HCEC 1CT (cell line): ENCODE measurements at places on chromosomes 4 and X.

- no peak for DNase-seq
Observed at GRCh38 chr4:3802571-3803474, 36.6 kb downstream of the ADRA2C start.

GRCh38 chr4:41478518-41478917, 59.4 kb upstream of the LIMCH1 start:
- no peak for DNase-seq

GRCh38 chr4:144649646-144650045, 3.7 kb downstream of the HHIP start:
- no peak for DNase-seq

GRCh38 chr4:127400731-127401346, 231.9 kb upstream of the INTU start:
- peak; percentile 45 for DNase-seq

- peak; percentile 81 for DNase-seq
Observed at GRCh38 chr4:53098681-53099121, 236.6 kb downstream of the RASL11B start.

- DNase-seq = no peak
Observed at GRCh38 chr4:10441512-10441911, 15.7 kb downstream of the ZNF518B start.

- no peak for DNase-seq
Observed at GRCh38 chr4:81839347-81840042, 367.8 kb upstream of the RASGEF1B start.

GRCh38 chr4:81378386-81378785, 93.3 kb downstream of the RASGEF1B start:
- DNase-seq = no peak

- no peak for DNase-seq
Observed at GRCh38 chr4:189029976-189030504, 890.8 kb downstream of the TRIML1 start.

- DNase-seq = peak; percentile 35
Observed at GRCh38 chr4:139247241-139247640, 32.8 kb downstream of the MGARP start.

DNA sequence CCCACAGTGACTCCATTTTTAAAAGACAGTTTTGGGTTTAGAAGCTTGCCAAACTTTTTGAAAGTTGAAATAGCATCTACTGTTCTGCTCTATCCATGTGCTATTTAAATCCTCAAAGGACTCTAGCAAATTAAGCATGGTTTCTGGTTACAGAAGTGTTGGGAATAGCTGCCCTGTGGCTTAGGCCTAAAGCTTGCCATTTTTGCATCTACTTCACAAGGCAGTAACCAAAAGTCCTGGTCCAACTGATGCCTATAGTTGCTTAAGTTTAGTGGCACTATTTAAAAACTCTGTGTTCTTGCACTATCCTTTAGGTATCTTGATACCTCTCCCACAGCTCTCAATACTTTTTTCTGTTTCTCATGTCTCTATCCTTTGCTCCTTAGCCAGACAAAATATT, 251.0 kb upstream of the GPC4 start:
- DNase-seq = no peak

DNA sequence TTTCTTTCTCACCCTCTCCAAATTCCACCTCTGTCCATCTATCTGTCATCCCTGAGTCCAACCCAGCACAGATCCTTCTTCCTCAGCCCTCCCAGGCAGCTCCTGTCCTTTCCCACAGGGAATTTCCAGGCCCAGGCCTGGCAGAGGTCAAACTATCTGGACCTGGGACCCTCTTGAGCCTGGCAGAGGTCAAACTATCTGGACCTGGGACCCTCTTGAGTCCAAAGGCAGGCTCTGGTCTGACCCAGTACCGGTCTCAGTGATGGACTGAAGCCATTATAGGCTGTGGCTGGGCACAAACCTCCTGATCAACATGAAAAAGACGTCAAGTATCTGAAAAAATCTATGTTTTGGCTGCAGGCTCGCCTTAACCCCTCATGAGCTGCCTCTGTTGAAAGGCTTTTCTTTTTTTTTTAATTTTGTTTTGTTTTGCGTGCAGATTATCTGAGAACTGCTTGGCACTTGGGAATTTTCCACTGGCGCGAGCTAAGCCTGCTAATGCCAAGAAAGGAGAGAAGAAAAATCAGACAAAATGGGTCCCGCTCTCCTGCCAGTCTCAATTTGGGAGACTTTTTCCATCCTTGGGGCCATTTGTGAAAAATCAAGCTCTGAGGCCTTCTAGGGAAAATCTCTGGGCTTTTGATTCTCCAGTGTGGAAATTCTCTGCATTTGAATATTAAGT, 31.2 kb downstream of the MSX1 start:
- no peak for DNase-seq

DNA sequence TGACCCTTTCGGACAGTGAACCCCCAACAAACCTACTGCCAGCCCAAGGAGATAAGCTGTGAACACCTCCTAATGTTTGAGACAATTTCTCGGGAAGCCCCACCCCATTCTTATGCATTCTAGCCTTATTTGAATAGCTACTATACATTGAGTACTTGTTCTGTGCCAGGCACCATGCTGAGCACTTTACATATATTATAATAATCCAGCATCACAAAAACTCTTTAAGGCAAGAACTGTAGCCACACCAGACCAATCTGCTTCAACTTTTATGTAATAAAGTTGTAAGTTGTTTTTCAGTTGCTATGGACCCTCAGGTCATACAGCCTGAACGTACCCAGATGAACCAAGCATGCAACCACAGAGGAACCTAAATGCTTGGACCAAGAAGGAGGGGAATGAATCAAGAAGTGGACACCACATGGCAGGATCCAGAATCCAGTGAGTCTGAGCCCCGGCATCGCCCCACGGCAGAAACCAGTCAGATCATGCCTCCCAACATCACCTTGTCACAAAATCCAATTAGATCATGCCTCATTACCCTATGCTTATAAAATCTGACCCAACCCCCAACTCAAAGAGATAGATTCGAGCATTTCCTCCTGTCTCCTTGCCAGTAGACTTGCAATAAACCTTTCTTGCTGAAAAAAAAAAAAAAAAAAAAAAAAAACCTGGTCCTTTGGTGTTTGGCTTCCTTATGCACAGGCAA, 225.0 kb downstream of the QDPR start:
- DNase-seq = no peak

DNA sequence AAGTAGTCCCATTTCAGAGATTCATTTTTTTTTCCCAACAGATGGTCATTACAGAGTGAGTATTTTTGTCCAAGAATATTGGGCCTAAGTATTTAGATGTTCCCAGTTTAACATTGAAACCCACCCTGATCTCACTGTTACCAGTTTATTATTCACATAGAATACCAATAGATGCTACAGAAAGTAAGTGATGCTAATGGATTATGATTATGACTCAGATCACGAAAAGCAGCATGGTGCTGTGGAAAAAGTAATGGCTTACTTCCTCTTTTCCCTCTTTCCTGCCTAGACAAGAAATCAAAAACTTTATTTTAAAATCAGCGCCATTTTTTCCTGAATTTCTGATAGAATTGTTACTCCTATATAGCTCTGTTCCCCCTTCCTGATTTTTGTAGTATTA, 51.9 kb downstream of the GSPT2 start:
- DNase-seq = no peak

GRCh38 chr4:22969287-22969896, 276.7 kb downstream of the GBA3 start:
- no peak for DNase-seq

DNA sequence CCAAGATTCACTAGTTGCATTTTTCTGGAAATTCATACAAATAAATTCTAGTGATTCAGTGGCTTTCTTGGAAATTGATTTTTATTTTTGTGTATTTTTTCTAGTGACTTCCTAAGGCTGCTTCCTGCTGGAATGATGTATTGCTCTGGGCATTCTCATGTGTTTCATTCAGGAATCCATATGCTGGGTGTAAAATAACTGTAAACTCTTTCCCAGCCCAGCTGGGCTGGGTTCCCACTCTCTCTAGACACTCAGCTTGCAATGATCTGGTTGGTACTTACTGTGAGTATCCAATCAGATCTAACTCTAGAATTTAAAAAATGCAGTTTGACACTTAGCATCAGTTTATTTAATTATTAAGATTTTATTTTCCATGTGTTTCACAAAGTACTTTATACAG, 882.2 kb downstream of the STIM2 start:
- no peak for DNase-seq

GRCh38 chrX:83529950-83530349, 21.9 kb downstream of the POU3F4 start:
- DNase-seq = no peak

DNA sequence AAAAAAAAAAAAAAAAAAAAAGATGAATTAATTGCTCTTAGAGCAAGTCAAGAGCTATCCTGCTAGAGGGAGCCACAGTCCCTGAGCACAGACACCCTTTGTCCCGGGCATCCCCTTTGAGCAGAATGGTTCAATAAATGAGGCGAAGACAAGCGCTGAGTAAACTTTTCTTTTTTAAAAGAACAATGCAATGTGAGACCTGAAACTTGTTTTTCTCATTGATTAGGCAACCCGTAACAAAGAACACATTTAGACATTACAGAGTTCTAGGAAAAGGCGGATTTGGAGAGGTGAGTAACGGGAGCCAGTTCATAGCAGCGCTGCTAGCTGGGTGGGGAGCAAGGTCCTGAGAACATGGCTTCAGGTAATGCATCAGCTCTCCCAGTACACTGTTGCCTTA, 46.1 kb downstream of the GRK4 start:
- peak; percentile 4 for DNase-seq

- no peak for DNase-seq
Observed at GRCh38 chr4:70902577-70903290, 565 bp downstream of the MOB1B start.

- peak; percentile 5 for DNase-seq
Observed at GRCh38 chrX:30863974-30864373, 25.1 kb downstream of the TAB3 start.

DNA sequence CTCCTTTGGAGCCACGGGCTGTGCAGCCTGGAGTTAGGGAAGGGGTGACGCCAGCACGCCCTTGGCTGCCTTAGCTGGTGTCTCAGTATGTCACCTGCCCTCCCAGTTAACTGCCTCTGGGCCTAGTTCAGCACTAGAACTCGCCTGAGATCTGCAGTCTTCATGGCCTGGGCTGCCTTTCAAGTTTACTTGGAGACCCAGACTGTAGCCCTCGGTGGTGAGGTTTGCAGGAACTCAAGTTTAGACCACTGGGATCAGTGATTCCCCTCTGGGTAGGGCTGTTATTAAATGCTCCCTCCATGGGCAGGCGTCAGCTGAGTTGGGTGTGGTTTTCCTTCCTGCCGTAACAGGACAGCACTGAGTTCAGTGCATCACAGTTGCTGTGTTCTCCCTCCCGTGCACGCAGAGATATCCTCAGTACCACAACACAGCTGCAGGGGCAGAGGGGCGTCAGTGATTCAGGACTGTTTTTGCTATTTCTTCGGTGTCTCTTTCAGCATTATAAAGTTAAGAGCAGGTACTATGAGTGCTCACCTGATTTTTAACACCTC, 30.5 kb downstream of the PLAC8 start:
- DNase-seq = no peak

GRCh38 chrX:16240231-16240905, 73.1 kb downstream of the MAGEB17 start:
- no peak for DNase-seq

DNA sequence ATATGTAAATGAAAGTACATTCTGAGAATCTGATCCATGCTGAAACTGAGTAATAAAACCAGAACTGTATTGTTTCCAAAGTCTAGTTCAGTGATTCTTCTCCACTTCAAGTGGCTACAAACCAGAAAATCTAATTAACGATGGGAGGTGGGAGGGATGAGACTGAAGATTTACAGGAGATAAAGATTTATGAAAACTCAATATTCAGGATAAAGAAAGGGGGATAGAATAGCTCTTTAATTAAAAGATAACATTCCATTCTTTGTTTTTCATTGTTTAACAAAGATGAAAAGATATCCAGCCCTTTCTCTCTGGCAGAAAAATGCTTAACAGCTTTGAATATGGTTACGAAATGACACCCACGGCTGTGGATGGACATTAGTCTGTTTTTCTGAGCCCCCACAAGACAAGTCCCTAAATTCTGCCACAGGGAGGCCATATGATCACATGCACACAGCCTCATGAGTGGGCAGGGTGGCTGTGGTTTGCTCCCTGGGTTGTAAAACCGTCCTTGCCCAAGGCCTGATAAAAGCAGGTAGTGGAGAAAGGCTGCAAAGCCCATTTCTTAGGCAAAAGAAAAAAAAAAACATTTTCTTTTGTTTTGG, 36.4 kb downstream of the TMEM150C start:
- DNase-seq = no peak

DNA sequence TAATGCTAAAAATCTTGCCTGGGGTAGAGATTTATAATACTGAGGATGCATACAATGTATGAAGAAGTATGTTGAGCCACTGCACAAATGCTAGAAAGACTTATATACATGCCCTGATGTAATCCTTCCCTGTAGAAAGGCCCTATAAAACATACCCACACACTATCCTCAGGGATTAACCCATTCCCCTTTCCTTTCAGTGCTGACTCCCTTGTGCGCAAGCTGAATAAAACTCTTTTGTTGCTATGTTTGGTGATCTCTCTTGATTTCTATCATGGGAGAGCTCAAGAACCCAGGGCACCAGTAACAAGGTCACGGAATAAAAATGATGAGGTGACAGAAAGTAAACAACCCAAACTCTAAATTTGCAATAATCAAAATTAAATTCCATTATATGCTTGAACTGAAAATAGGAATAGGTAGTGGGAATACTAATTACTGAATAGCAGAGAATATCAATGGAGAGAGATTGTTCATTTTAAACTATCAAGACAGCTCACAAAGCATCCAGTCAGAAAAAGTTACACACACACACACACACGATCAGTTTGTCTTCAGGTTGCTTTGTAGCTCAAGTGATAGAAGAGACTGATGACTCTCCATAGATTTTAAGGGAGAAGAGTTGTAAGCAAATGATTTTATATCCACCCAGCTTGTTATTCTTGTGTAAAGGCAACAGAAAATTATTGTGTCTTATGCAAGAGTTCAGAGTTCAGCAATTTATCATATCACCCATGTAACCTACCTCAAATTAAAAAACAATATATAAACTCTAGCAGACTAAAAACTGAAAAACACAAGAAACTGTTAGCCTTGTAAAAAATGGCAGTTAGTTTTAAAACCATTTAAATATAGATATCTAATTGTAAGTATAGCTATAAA, 14.8 kb downstream of the TIGD2 start:
- no peak for DNase-seq

DNA sequence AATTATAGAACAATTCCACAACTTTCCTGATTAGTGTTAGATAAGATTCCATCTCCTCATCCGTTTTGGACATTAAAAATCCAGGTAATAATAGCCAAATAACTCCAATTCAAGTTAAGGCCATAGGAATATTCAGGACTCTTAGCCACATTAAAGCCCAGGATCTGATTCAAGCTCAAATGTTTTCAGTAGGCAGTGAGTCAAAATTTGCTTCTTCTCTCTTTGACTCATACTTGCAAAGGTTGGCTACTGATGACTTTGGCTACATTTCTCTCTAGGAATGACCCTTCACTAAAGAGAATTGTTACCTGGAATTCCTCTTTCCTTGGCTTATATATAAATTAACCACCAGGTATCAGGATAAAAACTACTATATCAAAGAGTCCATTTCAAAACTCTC, 354.9 kb upstream of the HS3ST1 start:
- no peak for DNase-seq

- DNase-seq = no peak
Observed at GRCh38 chr4:114173968-114174367, 194.5 kb upstream of the ARSJ start.

GRCh38 chr4:17168571-17168970, 270.1 kb upstream of the LDB2 start:
- DNase-seq = peak; percentile 35

- no peak for DNase-seq
Observed at GRCh38 chrX:15165832-15166231, 104.1 kb downstream of the ASB9 start.

- peak; percentile 72 for DNase-seq
Observed at GRCh38 chr4:168637872-168638756, 141.3 kb downstream of the PALLD start.
